ENCODE measurements at places on chromosomes 13 and 19. TPM values are rescaled to one million over a fixed set of nuclear protein-coding genes. Genes with fewer than 3 reads are reported as not detected.
A peak's percentile ranks its signal among the peaks of the same experiment; 100 is the strongest.

ZNF835 gene
- total RNA-seq: 4.0 TPM

DNA sequence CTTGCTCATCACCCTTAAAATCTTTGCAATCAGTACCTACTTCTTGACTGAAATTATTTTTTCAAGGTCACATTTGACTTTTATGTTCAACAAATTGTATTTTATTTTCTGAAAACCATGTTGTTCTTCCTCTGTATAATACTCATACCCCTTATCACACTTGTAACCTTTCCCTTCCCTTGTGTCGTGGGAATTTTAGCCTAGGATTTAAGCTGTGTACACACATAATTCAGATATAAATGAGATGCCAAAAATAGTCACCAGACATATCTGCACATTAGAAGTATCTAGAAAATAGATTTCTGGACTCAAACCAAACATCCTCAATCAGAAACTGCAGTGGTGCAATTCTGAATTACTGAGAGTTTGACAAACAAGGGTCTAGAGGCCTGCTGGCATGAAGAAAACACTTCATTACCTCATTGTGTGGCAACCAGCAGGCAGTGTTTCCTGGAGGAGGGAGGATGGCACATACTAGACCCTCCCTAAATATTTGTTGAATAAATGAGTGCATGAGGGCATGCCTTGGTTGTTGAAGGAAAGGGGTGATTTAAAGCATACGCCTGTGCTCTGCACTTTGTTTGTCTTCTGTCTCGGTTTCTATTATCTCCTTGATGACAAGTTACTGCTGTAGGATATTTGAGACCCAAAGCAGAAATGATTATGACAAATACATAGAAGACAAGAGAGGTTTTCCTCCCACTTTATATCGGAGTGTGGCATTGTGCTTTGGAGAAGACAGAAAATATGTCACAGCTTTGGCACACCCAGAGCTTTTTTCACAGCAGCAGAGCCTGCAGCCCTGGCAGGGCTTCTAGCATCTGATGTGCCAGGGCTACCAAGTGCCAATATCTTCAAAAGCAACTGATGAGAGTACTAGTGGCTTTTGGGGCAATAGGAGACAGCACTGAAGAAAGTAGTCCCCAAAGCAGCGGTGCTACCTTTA, 881.1 kb downstream of the PCDH9 start:
- DNase-seq: no peak
- H3K27me3 ChIP-seq: no peaks in the 10 kb centered on the region
- no peaks in the 10 kb centered on the region for H3K36me3 ChIP-seq
- no peak overlapping the region for H3K27ac ChIP-seq

NKPD1 gene
- 1.3 TPM for total RNA-seq

GRCh38 chr19:40394816-40395210, 4.8 kb upstream of the HIPK4 start:
- no peak for DNase-seq
- no peaks in the 10 kb centered on the region for H3K36me3 ChIP-seq
- H3K27me3 ChIP-seq: peaks cover 11% of the 10 kb centered on the region

FUT1 gene
- total RNA-seq: 0.28 TPM

ZNF568 gene
- total RNA-seq: 8.2 TPM

DNA sequence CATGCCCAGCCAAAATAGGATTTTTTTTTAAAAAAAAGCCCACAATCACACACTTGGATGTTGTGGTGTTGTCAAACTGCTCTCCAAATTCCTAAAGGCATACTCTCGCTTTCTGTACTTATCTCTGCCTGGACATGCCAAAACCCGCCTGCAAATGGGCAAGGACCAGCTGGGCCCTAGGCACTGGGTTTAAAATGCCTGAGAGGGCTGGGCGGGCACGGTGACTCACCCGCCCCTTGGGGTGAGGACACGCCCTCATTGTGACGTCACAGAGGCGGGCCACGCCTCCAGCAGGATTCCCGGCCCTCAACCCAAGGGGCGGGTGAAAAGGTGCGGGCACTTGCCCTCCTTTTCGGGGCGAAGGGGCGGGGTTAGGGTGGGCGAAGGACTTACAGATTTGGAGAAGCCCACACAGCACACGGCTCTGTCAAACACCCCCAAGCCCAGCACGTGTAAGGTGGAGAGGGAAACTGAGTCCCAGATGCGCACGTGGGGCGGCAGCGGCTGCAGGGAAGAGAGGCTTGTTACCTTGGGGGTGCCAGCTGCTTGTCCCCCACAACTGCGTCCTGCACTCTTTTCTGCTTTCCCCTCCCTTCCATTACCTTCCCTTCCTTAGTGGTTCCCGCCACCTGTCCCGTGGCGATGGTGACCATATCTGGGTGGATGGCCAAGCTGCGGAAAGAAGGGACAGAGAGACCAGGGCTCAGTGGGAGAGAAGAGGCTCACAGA, 6.6 kb downstream of the EML2 start:
- peaks cover 33% of the 10 kb centered on the region for H3K36me3 ChIP-seq
- no peak overlapping the region for H3K27ac ChIP-seq
- no peak overlapping the region for H3K4me3 ChIP-seq
- H3K27me3 ChIP-seq: no peaks in the 10 kb centered on the region

SWSAP1 gene
- 1.6 TPM for total RNA-seq

GRCh38 chr19:6736917-6737283, 480 bp downstream of the GPR108 start:
- peaks cover 51% of the 10 kb centered on the region for H3K4me1 ChIP-seq
- DNase-seq: no peak
- peaks cover 12% of the 10 kb centered on the region for H3K36me3 ChIP-seq
- peak overlapping the region; percentile 67 for H3K4me3 ChIP-seq

ECSIT gene
- 33.8 TPM for total RNA-seq

GRCh38 chr13:36831291-36831690, 12.3 kb downstream of the RFXAP start:
- DNase-seq: no peak
- H3K4me3 ChIP-seq: no peak overlapping the region
- no peak overlapping the region for H3K27ac ChIP-seq
- no peaks in the 10 kb centered on the region for H3K4me1 ChIP-seq
- no peaks in the 10 kb centered on the region for H3K27me3 ChIP-seq

GRCh38 chr19:3950871-3951861, 18.3 kb downstream of the NMRK2 start:
- H3K36me3 ChIP-seq: no peaks in the 10 kb centered on the region
- H3K4me3 ChIP-seq: peak overlapping the region; percentile 58
- H3K27ac ChIP-seq: no peak overlapping the region
- H3K4me1 ChIP-seq: peaks cover 20% of the 10 kb centered on the region
- no peak for DNase-seq
- H3K27me3 ChIP-seq: peaks cover 38% of the 10 kb centered on the region

DNA sequence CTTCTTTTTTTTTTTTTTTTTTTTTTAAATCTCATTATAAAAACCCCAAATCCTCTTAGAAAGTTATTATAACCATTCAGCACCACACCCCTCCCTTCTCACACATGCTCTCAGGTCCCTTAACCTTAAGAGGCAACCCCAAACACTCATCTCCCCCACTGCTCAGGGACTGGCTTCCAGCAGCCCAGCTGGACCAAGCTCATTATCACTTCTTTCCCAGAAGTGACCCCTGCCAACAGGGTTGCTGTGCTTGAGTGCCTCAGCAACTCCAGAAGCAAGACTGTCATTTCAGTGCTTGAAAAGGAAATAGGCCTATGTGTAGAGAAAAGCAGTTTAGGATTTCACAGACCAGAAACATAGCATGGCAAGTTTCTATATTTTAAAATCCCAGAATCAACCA, 84.3 kb downstream of the SLAIN1 start:
- H3K36me3 ChIP-seq: no peaks in the 10 kb centered on the region
- no peak overlapping the region for H3K27ac ChIP-seq
- no peak for DNase-seq
- H3K27me3 ChIP-seq: no peaks in the 10 kb centered on the region
- no peak overlapping the region for H3K4me3 ChIP-seq

HTR2A gene
- not detected for total RNA-seq

GRCh38 chr13:107421028-107421427, 794.3 kb downstream of the LIG4 start:
- H3K4me1 ChIP-seq: no peaks in the 10 kb centered on the region
- no peaks in the 10 kb centered on the region for H3K36me3 ChIP-seq
- no peak for DNase-seq
- H3K4me3 ChIP-seq: no peak overlapping the region
- H3K27ac ChIP-seq: no peak overlapping the region

POSTN gene
- not detected for total RNA-seq

GRCh38 chr13:114115191-114115671, 17.2 kb downstream of the RASA3 start:
- peak overlapping the region; percentile 57 for H3K27ac ChIP-seq
- no peaks in the 10 kb centered on the region for H3K27me3 ChIP-seq
- H3K4me1 ChIP-seq: peaks cover 92% of the 10 kb centered on the region
- no peak overlapping the region for H3K4me3 ChIP-seq
- peaks cover 13% of the 10 kb centered on the region for H3K36me3 ChIP-seq
- DNase-seq: no peak

DNA sequence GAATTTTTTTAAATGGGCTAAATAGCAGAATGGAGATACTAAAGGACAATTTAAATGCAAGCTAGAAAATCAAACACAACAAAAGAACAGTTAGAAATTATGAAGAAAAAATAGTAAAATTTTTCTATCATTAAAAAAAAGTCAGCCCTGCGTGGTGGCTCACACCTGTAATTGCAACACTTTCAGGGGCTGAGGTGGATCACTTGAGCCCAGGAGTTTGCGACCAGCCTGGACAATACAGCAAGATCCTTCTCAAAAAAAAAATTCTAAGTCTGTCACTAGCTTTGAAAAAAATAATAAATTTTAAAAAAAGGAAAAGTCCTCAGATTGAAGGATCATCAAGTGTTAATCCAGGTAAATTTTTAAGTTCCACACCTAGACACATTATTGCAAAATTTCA, 7.7 kb downstream of the TUBGCP3 start:
- H3K36me3 ChIP-seq: no peaks in the 10 kb centered on the region
- H3K27ac ChIP-seq: no peak overlapping the region
- H3K27me3 ChIP-seq: no peaks in the 10 kb centered on the region

- no peak for DNase-seq
- H3K4me1 ChIP-seq: no peaks in the 10 kb centered on the region
- H3K4me3 ChIP-seq: no peak overlapping the region
- H3K27ac ChIP-seq: no peak overlapping the region
- no peaks in the 10 kb centered on the region for H3K27me3 ChIP-seq
Observed at GRCh38 chr13:70043685-70044084, 63.9 kb upstream of the ATXN8OS start.

TYROBP gene
- 7.0 TPM for total RNA-seq

DNA sequence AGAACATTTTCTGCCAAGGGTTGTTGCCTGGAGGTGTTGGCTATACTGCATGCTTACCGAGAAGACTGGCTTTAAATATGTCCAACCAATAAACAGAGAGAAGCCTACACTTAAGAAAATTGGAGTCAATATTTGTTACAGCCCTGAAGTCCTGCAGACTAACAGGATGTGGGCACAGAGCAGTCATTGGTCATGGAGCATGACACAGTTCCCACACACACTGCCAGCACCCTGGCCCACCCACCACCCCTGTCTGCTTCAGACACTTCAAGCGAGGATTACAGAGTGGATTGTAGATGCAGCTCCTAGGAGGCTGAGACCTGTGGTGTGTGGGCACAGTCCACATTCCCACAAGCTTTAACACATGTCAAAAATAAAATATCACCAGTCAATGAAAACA, 21.0 kb upstream of the SERP2 start:
- DNase-seq: no peak
- no peaks in the 10 kb centered on the region for H3K27me3 ChIP-seq
- H3K27ac ChIP-seq: peak overlapping the region; percentile 32
- H3K36me3 ChIP-seq: no peaks in the 10 kb centered on the region
- H3K4me3 ChIP-seq: no peak overlapping the region

DNA sequence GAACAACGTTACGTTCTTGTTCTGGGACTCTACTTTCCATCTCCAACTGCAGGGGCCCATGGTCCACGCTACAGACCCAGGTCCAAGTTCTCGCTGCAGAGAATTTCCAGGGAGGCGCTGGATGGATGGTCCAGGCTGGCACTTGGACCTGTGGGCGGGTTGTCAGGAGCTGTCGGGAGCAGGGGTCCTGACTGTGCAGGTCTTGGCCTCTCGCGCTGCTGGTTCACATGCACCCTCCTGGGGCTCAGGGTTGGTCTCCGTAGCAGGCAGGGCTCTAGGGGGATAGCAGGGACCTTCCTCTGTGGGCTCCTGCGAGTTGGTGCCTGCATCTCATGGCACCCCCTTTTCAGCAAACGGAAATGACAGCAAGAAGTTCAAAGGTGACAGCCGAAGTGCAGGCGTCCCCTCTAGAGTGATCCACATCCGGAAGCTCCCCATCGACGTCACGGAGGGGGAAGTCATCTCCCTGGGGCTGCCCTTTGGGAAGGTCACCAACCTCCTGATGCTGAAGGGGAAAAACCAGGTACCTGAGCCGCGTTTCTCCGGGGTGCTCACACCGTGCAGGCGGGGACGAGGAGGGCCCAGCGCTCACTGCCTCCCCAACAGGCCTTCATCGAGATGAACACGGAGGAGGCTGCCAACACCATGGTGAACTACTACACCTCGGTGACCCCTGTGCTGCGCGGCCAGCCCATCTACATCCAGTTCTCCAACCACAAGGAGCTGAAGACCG, 6.6 kb downstream of the PTBP1 start:
- peaks cover 53% of the 10 kb centered on the region for H3K36me3 ChIP-seq
- H3K27me3 ChIP-seq: no peaks in the 10 kb centered on the region
- no peak overlapping the region for H3K4me3 ChIP-seq
- no peak for DNase-seq
- H3K27ac ChIP-seq: no peak overlapping the region

DNA sequence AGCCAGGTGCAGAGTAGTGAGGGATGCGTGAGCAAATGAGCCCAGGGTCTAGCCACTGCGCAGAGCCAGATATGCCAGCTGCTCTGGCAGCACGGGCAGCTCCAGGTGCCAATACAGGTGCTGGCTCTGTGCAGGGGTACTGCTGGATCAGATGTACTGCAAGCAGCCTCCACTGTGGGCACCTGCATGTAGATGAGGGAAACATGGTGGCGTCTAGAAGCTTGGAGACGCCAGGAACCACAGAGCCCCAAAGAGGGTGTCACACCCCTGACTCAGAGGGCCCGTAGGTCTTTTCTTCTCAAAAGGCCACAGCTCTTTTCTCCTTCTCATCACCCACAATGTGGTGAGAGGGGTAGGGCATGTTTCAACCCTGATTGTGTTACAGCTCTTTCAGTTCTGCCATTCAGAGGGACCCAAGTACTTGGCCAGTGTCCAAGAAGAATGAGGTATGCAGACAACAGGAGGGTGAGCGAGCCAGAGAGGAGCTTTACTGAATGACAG, 244.4 kb upstream of the SLITRK1 start:
- H3K4me1 ChIP-seq: no peaks in the 10 kb centered on the region
- no peak for DNase-seq
- no peak overlapping the region for H3K4me3 ChIP-seq
- H3K36me3 ChIP-seq: no peaks in the 10 kb centered on the region

SIGLEC11 gene
- total RNA-seq: 0.09 TPM

GRCh38 chr13:110713981-110714796, 689 bp downstream of the ING1 start:
- H3K27ac ChIP-seq: peak overlapping the region; percentile 77
- peaks cover 3% of the 10 kb centered on the region for H3K36me3 ChIP-seq
- peaks cover 10% of the 10 kb centered on the region for H3K4me1 ChIP-seq
- peak overlapping the region; percentile 100 for H3K4me3 ChIP-seq
- no peaks in the 10 kb centered on the region for H3K27me3 ChIP-seq

All from T-cell (primary cell).